ENCODE measurements at places on chromosomes 5 and 9.

GRCh38 chr5:56516441-56516840, 283.3 kb upstream of the ANKRD55 start:
- no peak for DNase-seq

GRCh38 chr5:111326551-111326950, 102.4 kb downstream of the CAMK4 start:
- no peak for DNase-seq

- no peak for DNase-seq
Measured at GRCh38 chr5:171599411-171599810, 180.0 kb downstream of the FGF18 start.

DNA sequence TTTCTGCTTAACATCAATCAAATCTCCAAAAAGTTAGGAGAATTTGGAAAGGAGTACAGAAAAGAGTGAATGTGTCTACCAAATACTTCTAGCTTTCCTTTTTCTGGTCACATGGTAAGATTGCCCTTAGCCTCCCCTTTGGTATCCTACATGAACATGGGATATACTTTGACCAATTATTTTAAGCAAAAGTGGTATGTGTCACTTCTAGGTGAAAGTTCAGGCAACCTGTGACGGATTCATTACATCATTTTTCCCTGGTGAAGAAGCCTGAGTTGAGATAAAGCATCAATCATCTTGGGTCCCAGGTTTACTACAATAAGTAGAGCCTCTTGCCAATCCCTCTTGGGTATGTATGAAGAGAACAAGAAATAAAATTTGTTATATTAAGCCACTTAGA, 419.2 kb downstream of the PDE4D start:
- no peak for DNase-seq

- DNase-seq = no peak
Measured at GRCh38 chr9:20815923-20816703, 132.1 kb downstream of the FOCAD start.

DNA sequence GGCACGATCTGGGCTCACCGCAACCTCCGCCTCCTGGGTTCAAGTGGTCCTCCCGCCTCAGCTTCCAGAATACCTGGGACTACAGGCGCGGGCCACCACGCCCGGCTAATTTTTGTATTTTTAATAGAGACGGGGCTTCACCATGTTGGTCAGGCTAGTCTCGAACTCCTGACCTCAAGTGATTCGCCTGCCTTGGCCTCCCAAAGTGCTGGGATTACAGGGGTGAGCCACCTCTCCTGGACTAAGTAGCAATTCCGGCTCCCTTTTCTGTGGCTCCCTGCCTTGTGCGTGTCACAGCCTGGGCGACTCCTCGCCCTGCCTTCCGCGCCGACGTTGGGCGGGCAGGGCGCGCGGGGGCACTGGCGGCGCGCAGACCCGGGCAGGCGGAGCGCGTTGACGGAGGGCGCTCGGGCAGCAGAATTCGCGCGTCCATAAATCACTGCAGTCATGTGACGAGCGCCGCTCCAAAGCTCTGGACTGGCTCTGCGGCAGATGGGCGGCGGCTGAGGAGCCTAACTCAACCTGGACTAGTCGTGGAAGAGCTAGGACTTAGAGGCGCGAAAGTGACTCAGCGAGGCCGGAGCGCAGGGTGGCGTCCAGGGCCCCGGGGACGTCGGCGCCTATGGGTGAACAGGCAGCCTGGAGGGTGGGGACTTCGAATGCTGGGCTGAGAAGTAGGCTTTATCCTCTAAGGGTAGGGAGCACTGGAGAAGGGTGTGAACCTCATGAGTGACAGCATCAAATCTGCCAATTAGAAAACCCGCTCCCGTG, 1.4 kb upstream of the CIZ1 start:
- no peak for DNase-seq
